Activated CD4-positive, alpha-beta T cell treated with anti-CD3 and anti-CD28 coated beads for 36 hours (primary cell): ENCODE measurements at places on chromosomes 4 and X. TPM values are rescaled to one million over a fixed set of nuclear protein-coding genes. Genes with fewer than 3 reads are reported as not detected.

Gene FAM47A
- total RNA-seq, result not detected

Gene PTPN13
- total RNA-seq, result 1.4 TPM

DNA sequence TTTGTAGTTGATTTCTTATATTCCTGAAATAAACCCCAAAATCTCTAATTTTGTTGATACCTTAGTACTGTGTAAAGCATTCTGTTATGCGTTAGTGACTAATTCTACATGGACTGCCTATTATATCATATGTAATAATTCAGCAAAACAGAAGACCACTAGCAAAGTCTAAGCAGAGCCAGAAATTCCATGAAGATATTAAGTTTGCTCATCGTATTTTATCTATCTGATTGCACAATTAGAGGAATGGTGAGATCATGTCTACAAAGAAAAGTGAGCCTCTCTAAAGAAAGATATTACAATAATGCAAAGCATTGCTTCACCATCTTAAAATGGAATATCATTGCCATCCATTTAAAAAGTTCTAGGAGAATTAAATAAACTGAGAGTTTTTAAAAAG lies 374.6 kb upstream of the SLC7A11 start:
- DNase-seq, result no peak

DNA sequence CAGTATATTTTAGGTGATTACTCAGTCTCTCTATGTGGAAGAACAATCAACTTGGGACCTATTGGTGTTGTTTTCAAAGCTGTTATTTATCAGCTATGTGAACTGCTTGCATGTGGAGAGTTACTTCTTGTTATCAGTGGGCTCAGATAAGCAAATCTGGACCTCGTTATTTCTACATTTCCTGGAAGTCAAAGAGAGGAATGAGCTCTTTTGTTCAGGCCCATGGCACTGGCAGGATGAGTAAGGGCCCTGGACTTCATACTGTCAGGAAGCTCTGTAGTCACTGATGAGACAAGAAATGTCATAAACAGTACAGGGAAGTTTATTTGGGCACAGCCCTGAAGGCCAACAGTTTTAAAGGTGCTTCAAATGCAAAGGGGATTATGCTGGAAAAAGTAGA lies 760.6 kb upstream of the EPHA5 start:
- no peak for DNase-seq

GRCh38 chr4:119834906-119835612 lies 206.5 kb upstream of the PDE5A start:
- DNase-seq, result no peak

DNA sequence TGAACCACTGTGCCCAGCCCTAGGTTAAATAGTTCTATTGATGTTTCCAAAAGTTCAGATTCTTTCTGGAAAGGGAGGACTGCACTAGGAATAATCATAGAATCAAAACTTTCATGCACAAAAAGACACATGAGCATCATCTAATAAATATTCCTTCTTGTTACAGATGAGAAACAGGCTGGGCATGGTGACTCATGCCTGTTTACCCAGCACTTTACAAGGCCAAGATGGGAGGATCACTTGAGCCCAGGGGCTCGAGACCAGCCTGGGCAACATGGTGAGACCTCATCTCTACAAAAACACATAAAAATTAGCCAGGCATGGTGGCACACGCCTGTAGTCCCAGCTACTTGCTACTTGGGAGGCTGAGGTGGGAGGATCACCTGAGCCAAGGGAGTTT lies 27.7 kb downstream of the LARP7 start:
- no peak for DNase-seq

DNA sequence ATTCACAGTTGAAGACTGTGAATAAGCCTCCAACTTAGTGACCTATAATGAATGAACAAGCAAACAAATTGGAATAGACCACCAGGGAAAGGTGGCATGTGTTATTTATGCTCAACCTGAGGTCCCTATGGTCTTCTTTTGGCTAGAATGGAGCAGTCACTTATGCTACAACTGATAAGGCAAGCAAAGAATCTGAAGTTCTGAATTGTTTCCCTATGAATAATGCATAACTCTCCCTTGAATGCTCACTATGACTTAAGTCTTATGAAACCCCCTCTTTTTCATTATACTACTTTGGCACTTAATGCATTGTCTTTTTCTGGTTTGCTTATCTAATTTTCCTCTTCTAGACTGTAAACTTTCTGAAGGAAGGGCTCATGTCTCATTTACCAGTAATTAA lies 2.6 kb downstream of the GIMD1 start:
- DNase-seq, result no peak
